ENCODE measurements at places on chromosomes 7 and 10.

DNA sequence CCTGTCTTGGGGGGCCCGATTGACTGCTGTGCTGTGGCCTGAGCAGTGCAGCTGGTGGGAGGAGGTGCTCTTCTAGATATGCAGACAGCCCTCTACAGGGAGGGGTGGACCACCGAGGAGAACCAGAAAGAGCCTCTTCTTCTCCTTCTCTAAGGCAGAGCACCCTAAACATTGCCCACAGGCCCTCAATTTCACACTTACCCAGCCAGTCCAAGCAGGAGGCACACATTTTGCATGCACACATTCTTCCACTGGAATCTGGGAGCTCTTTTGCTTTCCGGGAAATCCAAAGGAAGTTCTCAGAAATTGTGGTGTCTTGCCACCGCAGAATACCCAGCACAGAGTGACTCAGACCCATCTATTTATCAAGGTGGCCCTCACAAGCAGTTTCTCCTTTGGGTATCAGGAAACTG lies 45.8 kb downstream of the EEPD1 start:
- peak; percentile 55 for DNase-seq

- no peak for DNase-seq
Measured at GRCh38 chr10:21293518-21294356, 231.7 kb downstream of the SKIDA1 start.

DNA sequence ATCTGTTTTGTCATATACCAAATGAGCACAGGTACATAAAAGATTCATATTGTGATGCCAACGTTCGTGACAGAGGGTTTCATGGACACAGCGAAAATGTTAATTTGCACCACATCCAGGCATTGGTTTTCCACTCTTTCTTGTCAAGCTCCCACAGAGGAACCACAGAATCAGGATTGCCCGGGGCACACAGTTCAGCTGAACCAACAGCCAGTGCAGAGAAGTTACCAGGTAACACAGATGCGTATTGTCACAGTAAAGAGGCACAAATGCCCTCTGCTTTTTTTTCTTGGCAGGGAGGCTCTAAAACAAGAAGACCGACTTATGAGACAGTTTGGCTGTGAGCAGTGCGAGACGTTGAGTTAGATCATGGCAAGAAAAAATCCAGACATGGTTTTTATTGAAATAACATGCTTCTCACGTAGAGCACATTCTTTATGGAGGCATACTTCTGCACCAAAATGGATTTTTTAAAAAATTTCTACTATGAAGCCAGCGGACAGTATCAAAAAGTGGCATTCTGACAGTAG lies 331.1 kb upstream of the KIAA1217 start:
- DNase-seq, result no peak

DNA sequence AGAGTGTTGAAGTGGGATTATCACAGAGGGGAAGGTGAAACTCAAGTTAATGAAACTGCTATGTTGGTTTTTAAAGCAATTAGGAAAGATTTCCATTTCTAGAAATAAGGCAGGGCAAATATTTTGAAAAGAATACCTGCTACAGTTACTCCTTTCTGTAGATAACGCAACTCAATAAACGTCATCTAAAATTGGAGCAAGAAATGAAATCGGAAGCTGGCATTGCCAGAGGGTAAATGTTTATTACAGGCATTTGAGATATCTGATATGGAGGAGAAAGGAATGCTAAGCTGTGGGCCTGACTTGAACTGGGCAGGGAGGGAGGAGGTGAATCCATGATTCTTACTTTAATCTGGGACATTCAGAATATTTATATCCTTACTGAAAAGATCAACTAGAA lies 217.0 kb upstream of the ADARB2 start:
- no peak for DNase-seq

DNA sequence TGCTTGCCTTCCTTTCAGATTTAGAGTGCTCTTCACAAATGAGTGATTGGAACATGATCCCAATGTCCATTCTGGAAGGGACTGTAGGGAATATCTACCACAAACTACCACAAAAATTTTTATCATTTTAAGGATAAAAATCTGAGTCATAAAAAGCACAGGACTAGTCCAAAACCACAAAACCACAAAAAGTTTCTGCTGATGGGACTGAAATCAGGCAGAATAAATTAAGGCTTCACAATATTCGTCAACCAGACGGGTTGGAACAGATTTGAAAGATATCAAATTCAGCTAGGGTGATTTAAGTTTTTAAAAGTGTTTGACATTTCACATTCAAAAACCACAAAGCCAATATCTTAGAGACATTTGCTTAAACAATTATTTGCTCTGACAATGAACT lies 100.1 kb upstream of the PTN start:
- DNase-seq, result no peak

DNA sequence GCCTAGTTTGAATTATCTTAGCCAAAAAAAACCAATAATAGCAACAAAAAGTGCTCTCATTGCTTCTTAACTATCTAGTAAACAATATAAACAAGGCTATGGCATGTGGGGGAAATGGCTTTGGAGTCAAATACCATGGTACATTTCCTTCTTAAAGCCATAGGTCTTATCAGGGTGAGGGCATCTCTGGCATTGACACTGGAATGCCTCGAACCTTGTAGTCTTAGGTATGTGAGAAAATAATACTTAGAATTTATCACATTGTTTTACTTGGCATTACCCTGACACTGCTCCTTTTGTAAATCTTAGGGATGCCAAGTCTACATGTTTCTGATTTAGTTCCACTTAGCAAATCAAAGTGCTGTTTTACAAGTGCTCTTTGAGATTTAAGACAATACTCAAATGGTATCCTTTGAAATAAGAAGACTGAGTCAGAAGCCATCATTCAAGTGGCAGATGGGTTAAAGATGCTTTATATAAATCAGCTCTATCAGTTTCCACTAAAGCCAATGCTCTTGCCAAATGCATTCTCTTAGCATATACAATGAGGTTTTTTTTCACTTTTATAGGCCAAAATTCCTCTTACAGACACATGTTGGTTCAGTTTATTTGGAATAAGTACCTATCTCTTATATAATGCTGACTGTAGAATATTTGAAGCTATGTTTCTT lies 155.2 kb downstream of the HPSE2 start:
- DNase-seq, result no peak

GRCh38 chr10:105611244-105611798 lies 970.2 kb downstream of the SORCS3 start:
- no peak for DNase-seq

Measured in activated CD4-positive, alpha-beta T cell treated with anti-CD3 and anti-CD28 coated beads, Interleukin-2, amount 50 U/mL, for 16 hours (primary cell).